ENCODE measurements at places on chromosomes 7 and 10. TPM values are rescaled to one million over a fixed set of nuclear protein-coding genes. Genes with fewer than 3 reads are reported as not detected.

Gene PYROXD2
- 14.0 TPM for total RNA-seq

Gene MET
- total RNA-seq, result 68.8 TPM

Gene SRGN
- 108 TPM for total RNA-seq

Gene GPR158
- 0.13 TPM for total RNA-seq

Gene ANTXRL
- not detected for total RNA-seq

Gene JAKMIP3
- not detected for total RNA-seq

Gene SPDYE2B
- not detected for total RNA-seq

Gene CTTNBP2
- total RNA-seq, result not detected

Gene DNAAF5
- 33.6 TPM for total RNA-seq

Gene COL17A1
- not detected for total RNA-seq

Gene CTAGE6
- 0.22 TPM for total RNA-seq

Gene PTPN20
- 0.22 TPM for total RNA-seq

Gene DNA2
- total RNA-seq, result 5.2 TPM

Gene KIF11
- 16.2 TPM for total RNA-seq

Gene SMIM30
- 60.3 TPM for total RNA-seq

Gene SPDYE6
- not detected for total RNA-seq

Gene PCDH15
- total RNA-seq, result not detected

Gene PNLIPRP3
- total RNA-seq, result not detected

Gene EIF4EBP2
- total RNA-seq, result 34.8 TPM

Gene LRMDA
- 0.13 TPM for total RNA-seq

Gene RBM20
- total RNA-seq, result 0.13 TPM

Gene ABCB4
- total RNA-seq, result 0.43 TPM

Gene NYAP1
- not detected for total RNA-seq

Gene CACNB2
- 0.32 TPM for total RNA-seq

Gene ASB10
- not detected for total RNA-seq

Gene NANOS1
- under 0.01 TPM for total RNA-seq

Gene MINPP1
- 45.8 TPM for total RNA-seq

Gene PRLHR
- not detected for total RNA-seq

Gene BTBD16
- not detected for total RNA-seq

Gene GIMAP1
- not detected for total RNA-seq

Gene EIF3B
- 180 TPM for total RNA-seq

Gene RPEL1
- total RNA-seq, result not detected

Measured in GM23248 (cell line).